ENCODE measurements at places on chromosomes 13 and 19. TPM values are rescaled to one million over a fixed set of nuclear protein-coding genes. Genes with fewer than 3 reads are reported as not detected.

DNA sequence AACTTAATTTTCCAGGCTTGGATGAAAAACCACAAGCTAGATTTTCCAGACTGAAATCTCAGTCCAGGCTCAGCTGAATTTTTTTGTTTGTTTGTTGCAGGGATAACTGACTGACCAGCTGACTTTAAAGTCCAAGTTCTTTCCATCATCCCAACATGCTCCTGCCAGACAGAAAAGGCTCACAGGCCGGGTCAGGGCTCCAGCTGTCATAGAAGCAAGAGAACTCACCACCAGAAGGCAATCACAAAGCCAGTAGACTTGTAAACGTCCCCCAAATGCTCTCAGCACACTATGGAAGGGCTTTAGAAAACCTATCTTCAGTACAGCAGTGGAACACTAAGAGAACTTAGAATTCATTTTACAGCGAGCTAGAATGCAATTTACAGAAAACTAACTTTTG is 25.5 kb downstream of the DCLK1 start:
- DNase-seq = no peak

DNA sequence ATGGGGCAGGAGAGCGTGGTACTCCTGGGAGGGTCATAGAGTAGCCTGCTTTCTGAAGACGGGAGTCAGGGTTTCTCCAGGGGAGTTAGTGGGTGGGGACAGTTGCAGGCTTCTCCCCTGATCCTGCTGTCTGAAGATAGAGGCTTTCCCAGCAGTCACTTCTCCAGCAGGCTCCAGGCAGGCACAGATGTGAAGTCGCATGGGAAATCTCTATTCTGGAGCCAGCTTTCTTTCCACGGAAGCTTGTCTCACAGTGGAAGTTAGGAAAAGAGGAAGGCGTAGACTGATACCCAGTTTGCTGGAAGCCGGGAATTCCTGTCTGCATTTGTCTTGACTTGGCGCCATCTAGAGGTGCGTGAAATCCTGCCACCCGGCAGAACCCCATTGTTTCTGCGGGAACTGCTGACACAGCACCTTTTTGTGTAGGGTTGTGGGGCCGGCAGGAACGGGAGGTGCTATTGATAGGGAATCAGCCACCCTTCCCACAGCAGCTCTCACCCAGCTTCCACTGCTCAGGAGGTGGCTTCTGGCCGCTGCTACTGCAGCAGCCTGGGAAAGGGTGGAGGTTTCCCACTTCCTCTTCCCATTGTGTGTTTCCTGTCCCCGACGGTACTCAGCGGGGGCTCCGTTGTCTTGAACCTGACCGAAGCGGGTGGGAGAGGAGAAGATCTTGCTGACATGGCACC is 28.5 kb upstream of the NPAS1 start:
- DNase-seq = peak; percentile 80

DNA sequence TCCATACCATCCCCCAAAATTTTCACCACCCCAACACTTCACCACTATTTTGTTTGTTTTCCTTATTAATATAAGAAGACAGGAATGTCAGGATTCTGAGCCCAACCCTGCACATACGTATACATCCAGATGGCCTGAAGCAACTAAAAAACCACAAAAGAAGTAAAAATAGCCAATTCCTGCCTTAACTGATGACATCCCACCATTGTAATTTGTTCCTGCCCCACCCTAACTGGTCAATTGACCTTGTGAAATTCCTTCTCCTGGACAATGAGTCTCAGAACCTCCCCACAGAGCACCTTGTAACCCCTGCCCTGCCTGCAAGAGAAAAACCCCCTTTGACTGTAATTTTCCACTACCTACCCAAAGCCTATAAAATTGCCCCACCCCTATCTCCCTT is 132.5 kb downstream of the ZNF675 start:
- no peak for DNase-seq

DNA sequence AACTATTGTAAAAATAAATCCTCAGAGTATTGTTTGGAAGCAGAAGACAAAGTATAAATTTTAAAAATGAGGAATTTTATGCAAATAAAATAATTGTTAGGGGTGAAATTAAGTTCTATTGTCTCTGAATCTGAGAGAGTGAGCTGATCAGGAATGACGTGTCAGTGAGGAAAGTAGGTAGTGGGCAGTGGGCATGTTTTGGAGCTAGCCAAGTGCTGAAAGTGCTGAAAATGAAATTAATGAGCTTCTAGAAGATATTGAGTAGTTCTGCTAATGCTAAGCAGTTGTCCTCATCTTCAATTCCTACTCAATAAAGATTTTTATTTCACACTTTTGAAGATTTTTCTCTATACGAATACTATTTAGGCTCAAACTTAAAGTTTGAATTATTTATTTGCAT is 1167.8 kb upstream of the PCDH20 start:
- no peak for DNase-seq

SCAMP4 gene
- total RNA-seq = 66.3 TPM

DNA sequence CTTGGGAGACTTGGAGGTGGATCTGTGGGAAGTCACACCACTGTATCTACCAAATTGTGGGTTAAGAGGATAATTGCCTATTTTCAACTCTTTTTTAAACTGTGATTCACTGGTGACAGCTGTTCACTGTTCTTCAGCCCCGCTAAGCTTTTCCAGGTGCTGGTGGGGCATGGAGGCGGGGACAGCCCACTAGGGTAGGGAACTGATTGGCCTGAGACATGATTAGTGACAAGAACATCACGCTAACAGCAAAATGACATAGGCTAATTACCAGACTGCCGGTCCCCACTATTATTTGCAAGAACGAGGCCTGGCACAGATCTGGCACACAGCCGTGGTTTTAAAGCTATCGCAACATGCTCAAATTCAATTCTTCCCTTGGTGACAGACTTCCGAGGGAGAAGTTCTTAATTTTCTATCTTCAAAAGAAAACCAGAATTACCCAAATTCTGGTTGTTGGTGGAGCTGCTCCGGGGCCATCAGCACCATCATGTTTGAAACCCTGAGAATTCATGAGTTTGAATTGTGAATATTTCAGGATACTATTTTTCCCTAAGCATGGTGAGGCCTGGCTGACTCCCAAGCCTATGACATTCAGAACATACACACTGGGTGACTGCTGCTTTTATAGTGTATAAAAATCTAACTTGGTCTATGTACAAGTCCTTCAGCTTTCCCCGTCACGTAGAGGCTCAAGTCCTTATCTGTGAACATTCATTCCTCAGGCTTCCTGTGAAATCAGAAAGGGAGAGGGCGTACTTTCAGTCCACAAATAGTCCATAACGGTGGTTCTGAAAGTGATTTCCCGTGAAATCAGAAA is 17.9 kb downstream of the DOCK9 start:
- DNase-seq = no peak

CGB5 gene
- 3.3 TPM for total RNA-seq

IRGC gene
- total RNA-seq = not detected

C19orf85 gene
- total RNA-seq = not detected

DNA sequence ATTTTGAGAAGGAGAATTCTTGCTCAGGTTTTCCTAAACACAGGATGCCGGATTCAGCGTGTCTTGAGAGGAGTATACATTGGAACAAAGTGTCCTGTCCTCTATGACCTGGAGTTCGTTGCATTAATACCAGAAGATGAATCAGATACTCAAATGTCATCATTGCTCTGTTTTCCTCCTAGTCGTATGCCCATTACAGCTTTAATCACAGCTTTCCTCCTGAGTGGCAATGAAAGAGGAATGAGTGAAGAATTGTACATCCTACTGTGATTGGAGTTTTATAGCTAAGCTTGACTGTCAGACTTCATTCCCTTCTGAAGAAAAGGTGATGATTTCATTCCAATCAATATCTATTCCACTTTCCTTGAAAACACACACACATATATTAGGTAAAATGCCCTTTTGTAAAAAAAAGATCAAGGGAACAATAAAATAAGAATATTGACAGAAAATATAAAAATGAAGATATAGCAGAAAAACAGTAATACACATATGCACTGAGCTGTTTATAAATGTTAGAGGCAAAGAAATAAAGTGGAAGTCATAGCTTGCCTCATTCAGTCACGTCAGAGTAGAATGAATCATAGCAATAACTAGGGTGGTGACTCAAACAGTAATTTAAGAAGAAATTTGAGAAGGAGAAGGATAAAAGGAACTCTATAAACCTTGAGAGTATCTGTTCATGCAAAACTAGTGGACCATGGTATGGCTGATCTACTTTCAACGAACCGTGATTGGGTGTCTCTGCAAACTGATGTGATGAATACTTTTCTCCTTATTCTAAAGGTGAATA is 501.5 kb downstream of the SUCLA2 start:
- DNase-seq = peak; percentile 50

PLK5 gene
- not detected for total RNA-seq

DNA sequence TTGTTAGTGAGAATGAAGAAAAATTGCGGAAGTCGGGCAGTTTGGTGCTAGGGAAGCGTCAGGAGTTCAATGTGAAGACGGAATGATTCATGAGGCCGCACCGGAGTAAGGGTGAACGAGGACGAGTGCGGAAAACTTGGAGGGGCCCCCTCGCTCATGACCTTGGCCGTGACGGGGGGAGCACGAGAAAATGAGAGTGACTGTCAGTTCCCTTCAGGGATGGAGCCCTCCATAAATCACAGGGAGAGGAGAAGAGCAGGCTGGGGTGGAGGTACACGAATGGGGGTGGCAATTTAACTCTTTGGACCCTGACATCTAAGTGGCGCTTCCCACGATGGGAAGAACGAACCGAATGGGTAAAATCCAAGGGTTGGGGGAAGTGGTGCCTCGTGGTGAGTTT is 486.4 kb downstream of the TSHZ3 start:
- no peak for DNase-seq

DNA sequence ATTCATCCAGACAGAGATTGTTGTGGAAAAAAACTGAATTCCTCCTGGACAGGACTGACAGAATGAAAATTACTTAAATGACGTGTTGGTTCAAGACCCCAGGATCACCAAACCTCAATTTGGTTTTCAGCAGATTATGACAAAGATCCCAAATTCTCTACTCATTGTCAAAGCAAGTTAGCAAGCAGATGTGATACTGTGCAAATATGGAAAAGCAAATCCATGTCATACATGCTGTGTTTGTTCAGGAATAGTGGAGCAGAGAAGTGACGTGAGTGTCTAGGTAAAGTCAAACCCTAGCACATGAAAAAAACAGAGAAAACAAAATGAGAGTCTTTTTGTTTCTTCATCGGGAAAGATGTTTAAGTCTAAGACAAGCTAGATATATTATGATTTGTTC is 169.2 kb upstream of the NBEA start:
- no peak for DNase-seq

DNA sequence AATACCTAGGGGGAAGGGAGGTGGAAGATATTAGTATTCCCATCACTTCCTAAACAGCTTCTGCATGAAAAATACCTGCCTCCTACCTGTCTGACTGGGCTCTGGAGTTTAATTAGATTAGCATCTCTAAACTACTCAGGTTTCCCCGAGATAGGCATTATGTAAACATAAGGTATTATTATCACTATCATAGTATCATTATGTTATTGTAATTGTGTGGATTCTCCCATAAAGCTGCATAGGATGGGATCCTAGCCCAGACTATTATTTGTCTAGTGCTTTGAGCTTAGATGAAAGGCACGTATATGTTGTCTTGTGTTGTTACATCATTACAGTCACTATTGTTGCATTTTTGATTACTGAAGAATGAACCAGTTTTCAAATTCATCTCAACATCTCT is 115.2 kb upstream of the SOX21 start:
- no peak for DNase-seq

RASL11A gene
- 36.5 TPM for total RNA-seq

DNA sequence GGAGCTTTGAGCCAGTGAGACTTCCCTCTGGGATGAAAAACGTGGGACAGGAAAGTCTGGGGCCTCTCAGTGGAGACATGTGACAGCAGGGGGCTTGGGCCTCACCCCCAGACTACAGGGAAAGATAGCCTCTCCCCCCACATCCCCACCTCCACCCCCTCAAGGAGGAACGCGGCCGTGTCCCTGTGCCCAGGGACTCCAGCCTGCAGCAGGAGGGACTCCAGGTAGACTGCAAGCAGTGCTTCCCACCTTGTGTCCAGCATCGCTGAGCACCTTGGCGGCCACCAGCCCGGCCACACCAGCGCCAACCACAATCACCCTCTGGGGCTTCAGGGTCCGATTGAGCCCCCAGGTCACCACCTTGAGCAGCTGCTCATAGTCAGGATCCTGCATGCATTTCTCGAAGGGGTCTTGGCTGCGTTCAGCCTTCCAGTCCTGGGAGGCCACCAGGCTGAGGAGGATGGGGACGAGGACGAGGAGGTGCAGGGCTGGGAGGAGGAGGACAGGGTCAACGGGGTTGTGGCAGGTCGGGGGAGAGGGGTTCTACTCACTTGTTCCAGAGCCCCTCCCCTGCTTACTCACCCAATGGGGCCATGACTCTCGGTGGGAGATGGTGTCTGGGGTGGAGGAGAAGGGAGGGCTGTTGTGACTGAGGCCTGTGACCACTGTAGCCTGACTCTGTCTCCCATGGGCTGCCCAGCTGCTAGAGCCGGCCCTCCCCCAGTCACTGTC is 955 bp downstream of the IL4I1 start:
- no peak for DNase-seq

CAB39L gene
- total RNA-seq = 3.7 TPM

DNA sequence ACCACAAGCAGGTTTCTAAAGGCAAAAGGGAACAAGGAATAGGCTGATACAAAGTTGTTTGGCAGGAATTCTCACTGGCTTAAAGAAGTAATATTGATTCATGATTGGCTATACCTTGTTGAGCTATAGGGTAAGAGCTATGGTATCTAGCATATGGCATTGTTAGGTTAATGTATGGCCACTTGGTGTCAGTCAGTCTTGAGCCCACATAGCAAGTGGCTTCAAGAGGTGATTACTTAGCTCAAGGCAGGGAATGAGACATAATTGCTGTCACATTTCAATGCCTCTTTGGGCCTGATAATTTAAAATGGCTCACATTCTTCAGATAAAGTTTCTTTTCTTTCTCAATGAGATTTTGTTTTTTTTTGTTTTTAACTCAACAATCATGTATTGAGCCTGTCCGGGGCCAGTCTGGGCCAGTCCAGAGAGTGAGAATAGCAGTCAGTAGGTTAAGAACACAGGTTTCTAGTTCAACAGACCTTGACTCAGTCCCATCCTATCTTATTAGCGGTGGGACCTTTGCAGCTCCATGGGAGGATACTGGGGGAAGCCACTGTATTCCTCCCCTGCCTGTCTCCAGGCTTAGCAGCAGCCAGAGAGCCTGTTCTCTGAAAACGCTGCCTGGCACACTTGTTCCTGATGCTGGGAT is 45.8 kb upstream of the RCBTB2 start:
- DNase-seq = no peak

GZMM gene
- total RNA-seq = not detected

CGB1 gene
- 11.4 TPM for total RNA-seq

GRCh38 chr19:2261438-2262172 is 5.4 kb upstream of the JSRP1 start:
- DNase-seq = no peak

- DNase-seq = peak; percentile 75
Measured at GRCh38 chr13:67048084-67048820, 181.9 kb downstream of the PCDH9 start.

- no peak for DNase-seq
Measured at GRCh38 chr13:20848944-20849343, 53.6 kb downstream of the XPO4 start.

ZNF83 gene
- 23.7 TPM for total RNA-seq

- DNase-seq = no peak
Measured at GRCh38 chr13:46087481-46087880, 17.4 kb downstream of the CPB2 start.

BEST2 gene
- not detected for total RNA-seq
